ENCODE measurements at places on chromosomes 6 and 20. TPM values are rescaled to one million over a fixed set of nuclear protein-coding genes. Genes with fewer than 3 reads are reported as not detected.

DNA sequence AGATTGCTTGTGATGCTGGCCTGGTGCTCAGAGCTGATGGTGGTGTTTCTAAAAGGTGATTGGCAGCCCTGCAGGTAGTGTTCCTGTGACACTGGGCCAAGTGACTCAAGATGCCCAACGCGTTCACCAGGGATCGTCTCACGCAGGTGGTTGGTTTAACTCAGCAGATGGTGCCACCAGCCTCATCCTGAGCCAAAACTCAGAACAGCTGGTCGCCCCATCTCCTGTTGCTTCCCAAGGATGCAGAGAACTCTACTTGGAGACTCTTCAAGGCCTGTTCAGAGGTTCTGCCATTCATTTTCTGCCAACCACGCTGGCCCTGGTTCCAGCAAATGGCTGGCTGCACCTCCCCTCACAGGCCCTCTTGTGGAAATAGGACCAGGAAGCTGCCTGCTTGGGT, 394.4 kb downstream of the CDH26 start:
- DNase-seq: no peak

The LST1 gene
- polyA plus RNA-seq: 4.6 TPM

DNA sequence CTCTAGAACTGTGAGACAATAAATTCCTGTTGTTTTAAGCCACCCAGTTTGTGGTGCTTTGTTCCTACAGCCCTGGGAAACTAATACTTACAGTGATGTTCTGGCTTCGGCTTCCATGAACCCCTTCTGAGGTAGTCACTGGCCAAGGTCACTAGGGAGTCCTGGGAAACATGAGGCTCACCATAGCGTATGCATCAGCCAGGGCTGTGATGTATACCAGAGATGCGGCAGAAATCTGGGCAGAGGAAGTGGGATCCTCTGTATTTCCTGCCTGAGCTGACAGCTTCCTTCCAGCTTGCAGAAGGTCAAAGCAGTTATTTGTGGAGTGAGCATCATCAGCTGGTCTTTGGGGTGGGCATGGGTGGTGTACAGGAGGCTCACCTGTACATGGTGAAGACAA, 27.9 kb downstream of the KAT14 start:
- no peak for DNase-seq

DNA sequence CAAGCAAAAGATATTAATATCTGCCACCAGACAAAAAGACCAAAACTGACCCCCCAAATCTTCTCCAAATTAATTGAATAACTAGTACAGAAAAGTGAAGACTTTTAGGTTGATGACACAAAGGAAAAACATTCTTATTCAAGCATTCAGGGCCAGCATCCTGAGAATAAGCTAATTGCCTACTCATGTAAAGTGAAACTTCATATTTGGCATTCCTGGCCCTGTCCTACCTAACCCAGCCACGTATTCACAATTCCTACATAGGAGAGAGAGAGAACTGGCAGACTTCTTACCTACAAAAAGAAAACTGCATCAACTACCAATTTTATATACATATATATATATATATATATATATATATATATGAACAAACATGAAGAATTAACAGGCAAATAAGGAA, 4.9 kb upstream of the ASCC3 start:
- DNase-seq: no peak

DNA sequence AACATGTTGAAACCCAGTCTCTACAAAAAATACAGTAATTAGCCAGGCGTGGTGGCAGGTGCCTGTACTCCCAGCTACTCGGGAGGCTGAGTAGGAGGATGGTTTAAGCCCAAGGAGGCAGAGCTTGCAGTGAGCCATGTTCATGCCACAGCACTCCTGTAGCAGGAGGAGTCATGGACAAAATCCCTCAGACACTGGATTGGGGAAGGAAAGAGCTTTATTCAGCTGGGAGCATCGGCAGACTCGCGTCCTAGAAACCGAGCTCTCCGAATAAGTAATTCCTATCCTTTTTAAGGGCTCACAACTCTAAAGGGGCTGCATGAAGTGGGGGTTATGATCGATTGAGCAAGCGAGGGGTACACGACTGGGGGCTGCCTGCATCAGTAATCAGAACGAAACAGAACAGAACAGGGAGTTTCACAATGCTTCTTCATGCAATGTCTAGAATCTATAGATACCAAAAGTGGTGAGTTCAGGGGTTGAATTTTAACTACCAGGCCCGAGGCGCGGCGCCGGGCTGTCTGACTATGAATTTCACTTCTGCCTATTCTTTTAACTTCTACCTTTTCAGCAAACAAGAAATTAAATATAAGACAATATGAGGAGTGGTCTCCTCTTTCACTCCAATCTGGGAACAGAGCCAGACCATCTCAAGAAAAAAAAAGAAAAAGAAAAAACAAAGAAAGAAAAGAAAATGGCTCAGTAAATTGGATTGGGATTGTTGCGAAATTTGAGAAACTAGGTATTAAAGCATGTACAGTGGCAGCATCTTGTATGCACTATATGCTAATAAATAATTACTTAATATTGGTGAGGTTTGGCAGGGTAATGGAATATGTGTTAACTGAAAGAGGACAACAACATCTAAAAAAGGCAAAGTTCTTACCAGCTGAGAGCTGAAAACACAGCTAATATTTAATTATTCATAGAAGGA, 23.6 kb downstream of the HMGN4 start:
- DNase-seq: no peak

DNA sequence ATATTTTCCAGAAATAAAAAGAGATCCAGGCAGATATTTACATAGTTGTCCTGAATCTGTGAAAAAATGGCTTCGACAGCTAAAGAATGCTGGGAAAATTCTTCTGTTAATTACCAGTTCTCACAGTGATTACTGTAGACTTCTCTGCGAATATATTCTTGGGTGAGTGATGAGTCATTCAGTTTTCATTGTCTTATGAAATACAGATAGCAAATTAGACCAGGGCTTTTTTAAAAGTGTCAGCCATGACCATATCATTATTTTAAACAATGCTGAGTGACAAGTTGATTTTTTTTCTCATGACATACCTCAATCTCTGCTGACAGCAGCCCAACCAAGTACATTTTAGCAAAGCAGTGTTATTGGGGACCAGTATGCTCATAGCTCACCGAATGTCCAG, 32.8 kb downstream of the TSPYL4 start:
- no peak for DNase-seq

DNA sequence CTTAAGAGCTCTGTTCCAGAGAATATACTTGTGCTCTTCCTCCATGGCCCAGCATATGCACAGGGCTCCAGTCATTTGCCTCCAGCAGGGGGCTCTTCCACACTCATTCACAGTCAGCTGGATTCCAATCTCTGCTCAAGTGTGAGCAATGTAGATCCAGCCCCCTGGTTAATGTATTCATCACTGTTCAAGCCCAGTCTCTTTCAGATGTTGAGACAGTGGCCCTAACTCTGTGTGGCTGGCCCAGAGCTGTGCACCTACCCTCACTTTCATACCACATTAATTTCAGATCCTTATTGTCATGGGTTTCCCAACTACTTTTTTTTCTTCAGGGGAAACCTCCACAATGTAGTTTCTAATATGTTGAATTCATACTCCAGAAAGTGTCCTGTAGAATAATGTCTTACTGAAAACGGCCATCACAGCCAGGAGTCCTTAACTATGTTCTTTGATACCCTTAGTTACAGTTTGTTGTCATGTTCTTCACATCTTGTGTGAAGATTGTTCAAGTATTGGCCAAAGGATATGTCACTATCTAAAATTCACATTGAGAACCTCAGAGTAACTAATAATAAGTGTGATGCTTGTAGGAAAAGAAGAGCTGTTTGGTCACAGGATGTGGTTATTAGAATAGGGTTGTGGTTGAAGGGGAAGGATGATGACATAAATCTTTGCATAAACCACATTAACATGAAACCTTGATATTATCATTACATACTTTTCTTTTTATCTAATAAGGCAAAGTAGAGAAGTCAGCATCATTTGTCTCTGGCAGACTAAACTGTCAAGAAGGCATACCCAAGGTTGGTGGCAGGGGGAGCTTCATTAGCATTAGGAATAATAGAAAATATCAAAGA, 14.4 kb upstream of the HLA-DQA1 start:
- DNase-seq: no peak

DNA sequence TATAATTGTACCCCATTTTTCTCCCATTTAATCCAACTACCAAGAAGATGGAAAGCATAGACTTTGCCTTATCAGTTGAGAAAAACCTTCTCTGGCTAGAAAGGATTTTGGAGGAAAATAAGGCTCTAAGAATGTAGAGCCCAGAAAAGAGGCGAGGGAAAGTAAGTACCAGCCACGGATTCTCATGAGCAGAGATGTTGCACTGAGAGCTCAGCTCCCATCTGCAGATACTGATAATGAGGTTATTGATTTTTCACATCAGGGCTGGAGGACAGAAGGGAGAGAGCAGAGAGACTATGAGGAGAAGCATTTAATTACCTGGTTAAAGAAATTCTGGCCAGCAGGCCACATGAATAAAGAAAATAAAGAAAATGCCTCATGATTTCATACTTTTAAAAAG, 104.4 kb upstream of the FAM184A start:
- no peak for DNase-seq
